RCC 7860 (cell line): ENCODE measurements at places on chromosomes 2 and 18.

DNA sequence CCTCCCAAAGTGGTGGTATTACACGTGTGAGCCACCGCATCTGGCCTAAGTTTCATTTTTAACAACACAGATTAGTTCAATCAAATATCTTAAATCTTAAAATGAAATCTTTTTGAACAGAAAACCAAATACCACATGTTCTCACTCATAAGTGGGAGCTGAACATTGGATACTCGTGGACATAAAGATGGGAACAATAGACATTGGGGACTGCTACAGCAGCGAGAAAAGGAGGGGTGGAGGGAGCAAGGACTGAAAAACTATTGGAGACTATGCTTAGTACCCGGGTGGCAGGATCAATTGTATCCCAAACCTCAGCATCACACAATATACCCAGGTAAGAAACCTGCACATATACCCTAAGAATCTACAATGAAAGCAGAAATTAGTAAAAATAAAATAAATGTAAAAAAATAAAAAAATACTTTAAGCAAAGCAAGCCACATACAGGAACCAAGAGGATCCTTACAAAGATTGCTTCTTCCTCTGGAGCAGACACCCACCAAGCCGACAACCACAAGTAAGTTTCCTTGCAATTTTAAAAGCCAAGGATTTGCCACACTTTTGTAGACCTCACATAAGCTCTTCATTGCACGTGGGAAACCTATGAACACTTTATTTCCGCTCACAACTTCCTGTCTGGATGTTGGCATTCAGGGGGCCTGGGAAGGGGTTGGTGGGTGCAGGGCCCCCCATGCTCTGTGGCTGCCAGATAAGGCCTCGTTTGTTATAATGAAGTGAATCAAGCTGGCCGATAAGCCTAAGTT lies 147.9 kb downstream of the MYCN start:
- no peak for DNase-seq

DNA sequence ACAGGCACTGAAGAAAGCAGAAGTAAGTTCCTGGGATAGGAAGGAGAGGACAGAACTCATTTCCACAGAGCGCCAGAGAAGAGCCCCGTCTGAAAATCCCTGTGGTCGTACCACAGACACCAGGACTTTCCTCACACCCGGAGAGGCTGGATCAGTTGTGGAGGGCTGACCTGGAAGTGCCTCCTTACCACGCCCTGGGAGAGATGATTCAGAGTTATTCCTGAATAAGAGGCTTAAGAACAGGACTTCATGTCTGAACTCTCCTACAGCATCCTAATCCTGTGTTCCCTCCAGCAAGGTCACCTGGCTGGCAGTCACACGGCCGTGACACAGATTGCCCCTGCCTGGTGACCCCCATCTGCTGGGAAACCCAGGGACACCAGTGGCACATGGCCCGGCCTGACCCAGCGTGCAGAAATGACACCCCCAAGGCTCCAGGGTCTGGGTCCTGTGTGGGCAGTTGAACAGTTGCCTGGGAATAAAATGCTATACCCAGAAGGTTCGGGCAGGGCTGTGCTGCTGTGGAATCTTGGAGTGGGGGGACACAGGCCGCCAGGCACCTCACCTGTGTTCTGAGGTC lies 105.9 kb downstream of the PXDN start:
- peak; percentile 22 for DNase-seq

- DNase-seq = peak; percentile 98
These were observed 647 bp downstream of the CCDC121 start for GRCh38 chr2:27627963-27628766.

- no peak for DNase-seq
These were observed 254.2 kb downstream of the RIT2 start for GRCh38 chr18:42861271-42861670.

GRCh38 chr2:8260213-8260612 lies 421.6 kb upstream of the ID2 start:
- DNase-seq = no peak

DNA sequence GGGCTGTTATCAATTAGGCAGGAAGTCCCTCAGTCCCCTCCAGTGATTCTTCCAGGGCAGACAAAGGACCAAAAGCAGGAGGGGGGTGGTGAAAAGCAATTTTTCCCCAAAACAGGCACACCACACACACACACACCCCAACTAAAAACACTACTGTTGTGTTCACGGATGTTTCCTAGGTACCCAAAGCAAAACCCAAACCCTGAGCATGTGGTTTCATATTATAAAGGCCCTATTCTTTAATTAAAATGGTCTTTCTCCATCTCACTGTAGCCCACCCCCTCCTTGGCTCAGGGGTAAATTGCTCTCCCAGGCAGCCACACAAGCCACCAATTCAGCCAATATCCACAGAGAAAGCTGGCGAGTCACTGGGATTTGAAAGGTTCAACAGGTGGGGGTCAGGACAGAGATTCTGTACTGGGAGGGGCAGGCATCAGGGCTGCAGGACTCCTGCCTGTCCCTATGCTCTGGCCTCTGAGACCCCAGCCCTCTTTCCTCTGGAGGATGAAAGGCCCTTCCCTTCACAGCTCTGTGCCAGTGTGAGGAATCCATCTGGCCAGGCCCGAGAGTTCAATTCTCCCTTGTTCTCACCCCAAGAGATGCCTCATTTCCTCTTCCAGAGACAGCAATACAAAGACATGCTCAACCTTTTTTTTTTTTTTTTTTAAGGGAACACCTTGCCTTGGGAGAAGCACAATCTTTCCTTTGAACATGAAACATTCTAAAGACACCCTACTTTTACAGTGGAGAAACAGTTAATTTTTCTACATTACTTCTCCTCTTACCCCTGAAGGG lies 43.6 kb downstream of the SPRED2 start:
- no peak for DNase-seq

GRCh38 chr18:25177631-25178030 lies 174.3 kb downstream of the ZNF521 start:
- DNase-seq = no peak

DNA sequence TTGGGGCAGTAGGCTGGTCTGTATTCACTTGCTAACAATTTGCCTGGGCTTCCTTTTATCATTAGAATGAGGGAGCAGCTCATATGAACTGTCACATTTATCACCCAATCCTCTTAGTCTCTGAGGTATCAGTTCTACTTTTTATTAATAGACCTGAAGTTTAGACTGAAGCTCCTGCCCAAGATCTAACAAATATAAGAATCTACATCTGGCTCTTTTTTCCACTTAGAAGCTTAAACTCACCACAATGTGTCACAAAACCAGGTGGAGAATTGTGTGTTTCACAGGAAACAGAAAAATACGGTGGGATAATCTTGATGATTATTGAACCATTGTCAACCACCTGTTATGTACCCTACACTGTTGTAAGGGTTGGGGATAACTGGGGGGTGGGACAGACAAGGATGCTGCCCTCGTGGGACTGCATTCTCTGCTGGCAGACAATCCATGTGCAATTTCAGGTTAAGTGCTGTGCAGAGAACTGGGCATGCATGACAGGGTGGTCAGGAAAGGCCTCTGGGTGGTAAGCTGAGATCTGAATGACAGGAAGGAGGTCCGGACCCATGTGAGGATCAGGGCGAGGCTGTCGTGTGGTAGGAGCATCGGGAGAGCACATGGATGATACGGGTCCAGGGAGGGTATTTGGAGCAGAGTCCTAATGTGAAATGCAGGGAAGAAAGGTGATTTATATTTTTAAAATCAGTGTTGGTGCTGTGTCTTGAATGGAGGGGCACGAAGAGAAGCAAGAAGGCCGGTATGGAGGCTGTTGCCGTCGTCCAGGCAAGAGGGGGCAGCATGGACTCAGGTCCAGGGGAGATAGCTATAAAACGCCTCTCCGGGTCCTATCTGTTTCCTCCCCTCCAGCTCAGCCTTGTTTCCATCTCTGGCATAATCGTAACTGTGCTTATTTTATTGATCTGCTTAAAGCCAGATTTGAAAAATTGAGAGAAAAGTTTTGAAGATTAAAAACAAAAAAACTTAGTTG lies 17.6 kb downstream of the MYL12B start:
- DNase-seq = no peak
